ENCODE measurements at places on chromosomes 4 and X.

DNA sequence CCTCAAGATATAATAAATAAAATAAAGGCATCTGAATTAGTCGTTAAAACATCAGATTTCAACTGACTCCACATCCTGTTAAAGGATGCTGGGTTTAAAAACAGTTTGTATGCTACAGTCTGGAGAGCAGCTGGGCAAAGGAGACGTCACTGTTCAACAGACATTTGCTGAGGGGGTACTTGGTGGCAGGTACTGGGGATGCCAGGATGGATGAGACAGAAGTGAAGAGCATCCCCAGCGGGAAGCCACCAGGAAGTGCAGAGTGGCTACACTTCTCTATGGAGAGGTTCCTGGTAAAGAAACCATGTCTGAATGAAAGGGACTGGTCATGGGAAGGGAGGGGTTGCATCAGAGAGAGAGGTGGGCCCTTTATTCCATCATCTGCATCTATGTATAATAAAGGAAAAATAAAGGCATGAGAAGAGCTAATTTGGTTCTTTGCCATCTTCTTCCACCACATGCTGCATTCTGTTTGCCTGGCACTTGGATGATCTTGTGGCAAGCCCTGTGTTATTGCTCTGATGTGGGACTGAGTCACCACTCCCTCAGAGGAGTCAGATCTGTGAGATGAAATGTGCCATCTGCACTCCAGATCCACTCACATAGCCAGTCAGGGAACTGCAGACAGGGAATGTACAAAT is 145.0 kb downstream of the SOWAHB start:
- DNase-seq = no peak

DNA sequence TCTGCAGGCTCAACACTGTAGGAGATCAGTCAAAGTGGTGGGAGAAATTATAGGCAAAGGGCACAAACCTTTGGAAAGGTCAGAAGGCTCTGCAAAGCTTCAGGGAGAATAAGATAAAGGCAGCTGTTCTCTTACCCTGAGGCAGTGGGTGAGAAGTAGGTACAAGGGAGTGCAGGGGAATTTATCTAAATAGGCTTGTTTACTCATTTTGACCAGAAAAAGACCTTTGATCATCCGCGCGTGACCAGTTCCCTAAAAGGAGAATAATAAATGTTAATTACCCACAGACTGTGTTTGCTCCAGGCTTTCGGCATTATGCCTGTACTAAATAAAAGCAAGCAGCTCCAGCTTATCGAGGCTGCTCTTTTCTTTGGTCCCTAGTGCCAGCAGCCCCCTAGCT is 9.3 kb downstream of the FGFBP2 start:
- no peak for DNase-seq

DNA sequence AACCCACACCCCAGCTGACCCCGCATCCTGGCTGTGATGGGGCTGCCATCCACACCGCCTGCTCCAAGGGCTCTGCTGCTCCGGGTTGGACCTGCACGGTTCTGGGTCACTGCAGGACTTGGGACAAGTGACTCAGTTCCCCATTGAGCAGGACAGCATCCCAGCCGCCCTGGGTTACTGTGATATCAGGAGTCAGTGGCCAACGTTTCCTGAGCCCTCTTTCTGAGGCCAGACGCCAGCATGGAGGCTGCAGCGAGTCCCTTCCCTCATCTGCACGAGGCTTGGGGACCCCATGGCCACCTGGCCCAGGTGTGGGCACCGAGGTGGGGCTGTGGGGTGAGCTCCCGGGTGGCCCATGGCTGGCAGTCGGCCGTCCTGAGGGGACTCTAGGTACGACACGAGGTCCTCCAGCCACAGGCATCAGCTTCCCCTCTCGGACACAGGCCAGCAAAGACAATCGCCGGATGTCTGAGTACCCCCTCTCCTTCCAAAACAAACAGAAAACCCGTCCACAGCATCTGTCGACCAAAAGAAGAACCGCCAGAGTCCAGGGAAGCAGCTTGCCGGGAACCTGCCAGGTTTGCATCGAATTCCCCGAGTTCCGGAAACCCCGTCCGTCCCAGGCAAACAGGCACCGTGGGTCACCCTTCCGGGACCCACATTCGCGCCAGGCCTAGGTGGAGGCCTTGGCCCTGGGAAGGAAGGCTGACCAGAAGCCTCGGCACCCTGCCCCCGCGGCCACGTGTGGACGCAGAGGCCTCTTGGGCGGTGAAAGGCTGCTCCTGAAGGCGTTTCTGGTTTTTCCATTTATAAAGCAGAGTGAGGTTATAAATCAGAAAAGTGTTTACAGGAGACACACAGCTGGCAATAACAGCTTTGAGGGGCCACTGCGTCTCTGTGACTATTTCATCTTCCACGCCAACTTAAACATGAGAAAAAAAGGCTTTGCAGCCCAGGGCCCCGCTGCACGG is 136.0 kb downstream of the FAM53A start:
- DNase-seq = no peak

- DNase-seq = no peak
Observed at GRCh38 chr4:169117591-169118081, 107.6 kb upstream of the CBR4 start.

GRCh38 chrX:39159921-39160507 is 358.8 kb downstream of the MID1IP1 start:
- DNase-seq = no peak

GRCh38 chr4:32163125-32163524 is 1443.0 kb downstream of the PCDH7 start:
- DNase-seq = no peak

DNA sequence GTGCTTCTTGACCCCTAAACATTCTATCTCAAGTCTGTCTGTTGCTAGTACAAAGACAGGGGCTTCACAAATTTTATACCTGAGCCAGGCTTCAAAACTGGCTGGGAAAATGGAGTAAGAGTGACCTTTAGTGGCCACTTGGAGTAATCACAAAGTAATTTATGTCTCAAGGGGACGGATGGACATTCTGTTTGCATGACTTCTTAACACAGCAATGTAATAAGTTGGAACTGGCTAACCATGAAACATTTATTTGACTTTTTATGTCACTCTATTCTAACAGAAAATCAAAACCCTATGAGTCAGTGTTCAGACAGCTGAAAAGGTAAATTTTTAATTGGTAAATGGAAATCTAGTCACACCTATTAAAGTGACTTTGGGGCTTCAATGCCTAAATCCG is 600.6 kb downstream of the ANKRD50 start:
- no peak for DNase-seq

- DNase-seq = no peak
Observed at GRCh38 chr4:96986816-96987215, 1146.9 kb downstream of the PDHA2 start.

- DNase-seq = no peak
Observed at GRCh38 chr4:186787536-186787935, 63.9 kb upstream of the FAT1 start.

DNA sequence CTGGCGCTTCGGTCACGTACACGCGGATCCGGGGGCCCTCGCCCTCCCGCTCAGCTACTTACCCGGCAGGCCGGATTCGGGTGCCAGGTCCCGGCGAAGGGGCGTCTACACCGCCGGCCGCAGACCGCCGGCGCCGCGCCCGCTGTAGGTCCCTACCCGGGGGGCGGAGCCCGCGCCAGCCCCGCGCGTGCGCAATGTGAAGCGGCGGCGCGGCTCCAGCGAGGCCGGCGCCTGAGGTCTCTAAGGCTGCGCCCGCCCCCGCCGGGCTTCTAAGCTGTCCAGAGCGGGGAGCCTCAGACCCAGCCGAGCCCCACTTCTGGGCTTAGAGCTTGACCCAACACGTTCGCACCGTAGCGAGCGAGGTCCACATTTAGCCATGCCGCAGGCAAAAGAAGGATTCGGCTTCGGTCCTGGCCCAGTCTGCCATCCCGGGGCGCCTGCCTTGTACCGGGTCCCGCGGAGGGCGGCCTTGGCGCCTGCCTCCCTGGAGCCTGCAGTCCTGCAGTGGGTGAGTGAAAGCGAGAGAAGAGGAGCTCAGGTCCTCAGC is at the start of gene ZNF518B:
TSS of gene ZNF518B (minus strand) at position 172 of the 547 bp plus-strand sequence. CDS start 11,098 bp downstream, outside the sequence.
- DNase-seq = peak; percentile 70

DNA sequence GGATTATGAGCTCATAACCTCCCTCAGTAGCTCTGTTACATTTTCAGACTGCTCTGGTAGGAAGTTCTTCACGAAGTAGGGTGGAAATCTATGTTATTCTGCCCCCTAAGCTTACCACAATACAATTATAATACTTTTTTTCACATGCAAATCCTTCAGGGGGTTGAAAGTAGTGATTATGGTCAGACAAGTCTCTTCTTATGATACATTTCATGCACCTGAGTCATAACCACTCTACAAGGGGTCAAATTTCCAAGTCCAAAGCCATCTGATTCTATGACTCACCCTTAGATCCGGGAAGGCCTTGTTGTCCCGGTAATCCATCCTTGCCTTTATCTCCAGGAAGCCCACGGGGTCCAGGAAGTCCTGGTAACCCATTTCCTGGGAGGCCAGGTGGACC is 95.2 kb downstream of the ATG4A start:
- DNase-seq = no peak

GRCh38 chr4:182023469-182023868 is 219.7 kb upstream of the TENM3 start:
- DNase-seq = no peak

- DNase-seq = no peak
Observed at GRCh38 chrX:48472851-48473703, 2.9 kb upstream of the FTSJ1 start.

- DNase-seq = no peak
Observed at GRCh38 chr4:14874990-14875389, 127.3 kb upstream of the CPEB2 start.

- DNase-seq = no peak
Observed at GRCh38 chr4:26075583-26075982, 161.6 kb downstream of the SMIM20 start.

DNA sequence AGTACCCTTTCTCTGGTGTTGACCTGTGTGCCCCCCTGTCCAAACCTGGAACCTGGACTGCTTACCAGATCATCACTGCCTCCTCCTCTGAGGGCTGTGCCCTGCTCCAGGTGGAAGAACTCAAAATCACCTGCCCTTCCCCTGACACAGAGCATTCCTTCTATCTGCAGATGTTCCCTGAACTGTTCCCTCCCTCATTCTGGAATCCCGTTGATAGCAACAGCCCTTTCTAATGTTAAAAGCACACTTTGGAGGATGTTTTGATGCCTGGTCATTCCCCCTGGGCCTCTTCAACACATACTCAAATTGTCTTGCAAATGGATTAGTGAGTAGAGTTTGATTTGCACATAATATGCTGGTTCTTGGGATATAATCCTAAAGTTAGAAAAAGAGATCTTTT is 225.8 kb downstream of the FGF13 start:
- no peak for DNase-seq

DNA sequence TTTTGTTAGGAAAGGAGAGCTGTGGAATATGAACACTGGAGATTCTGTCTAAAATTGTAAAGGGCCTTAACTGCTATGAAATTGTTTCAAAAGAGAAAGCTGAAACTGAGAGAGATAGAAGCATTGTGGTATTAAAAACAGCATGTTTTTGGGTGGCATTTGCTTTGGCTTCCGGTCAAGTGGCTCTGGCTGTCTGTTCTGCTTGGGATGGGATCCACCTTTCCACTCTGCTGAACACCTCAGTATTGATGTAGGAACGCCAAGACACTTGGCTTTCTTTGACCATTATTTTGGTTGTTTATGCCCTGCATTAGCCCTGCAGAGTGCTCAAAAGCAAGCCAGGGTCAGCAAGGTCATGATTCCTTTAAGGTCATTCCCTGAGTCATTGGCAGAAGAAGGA is 199.7 kb downstream of the SLC4A4 start:
- DNase-seq = no peak

DNA sequence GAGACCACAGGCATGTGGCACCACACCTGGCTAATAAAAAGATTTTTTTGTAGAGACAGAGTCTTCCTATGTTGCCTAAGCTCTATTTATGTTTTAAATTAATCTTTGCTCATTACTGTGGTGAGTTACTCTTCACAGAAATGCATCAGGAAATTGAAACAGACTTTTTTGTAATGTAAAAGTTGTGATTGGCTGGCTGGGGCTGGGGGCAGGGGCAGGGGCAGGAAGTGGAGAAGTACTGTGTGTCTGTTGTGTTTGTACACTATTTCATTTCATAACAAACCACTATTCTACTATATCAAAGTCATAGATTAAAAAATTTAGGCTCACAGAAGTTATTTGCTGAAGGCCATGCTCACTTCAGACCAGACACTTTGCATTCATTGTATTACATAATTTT is 19.1 kb upstream of the ABRAXAS1 start:
- DNase-seq = no peak

- DNase-seq = no peak
Observed at GRCh38 chr4:121741751-121742150, 23.2 kb downstream of the SMIM43 start.

GRCh38 chr4:62627671-62628070 is 1427.5 kb downstream of the ADGRL3 start:
- no peak for DNase-seq

DNA sequence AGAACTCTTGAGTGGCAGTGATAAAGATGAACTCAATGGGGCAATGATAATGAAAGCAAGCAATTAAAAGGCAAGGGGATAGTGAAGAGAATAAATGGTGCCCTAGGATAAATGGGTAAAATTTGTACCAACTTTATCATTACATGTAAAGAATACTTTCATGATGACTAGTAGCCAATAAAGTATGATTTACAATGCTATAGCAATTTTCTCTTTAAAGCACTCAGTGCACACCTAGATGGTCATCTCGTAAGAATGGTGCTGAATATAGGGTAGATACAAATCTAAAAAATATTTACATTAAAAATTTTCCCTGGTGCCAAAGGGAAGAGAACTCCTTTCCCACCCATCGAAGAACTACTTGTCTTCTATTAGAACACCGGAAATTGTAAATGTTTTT is 651.4 kb downstream of the STPG2 start:
- DNase-seq = no peak
